ENCODE measurements at places on chromosomes 16 and 17.

DNA sequence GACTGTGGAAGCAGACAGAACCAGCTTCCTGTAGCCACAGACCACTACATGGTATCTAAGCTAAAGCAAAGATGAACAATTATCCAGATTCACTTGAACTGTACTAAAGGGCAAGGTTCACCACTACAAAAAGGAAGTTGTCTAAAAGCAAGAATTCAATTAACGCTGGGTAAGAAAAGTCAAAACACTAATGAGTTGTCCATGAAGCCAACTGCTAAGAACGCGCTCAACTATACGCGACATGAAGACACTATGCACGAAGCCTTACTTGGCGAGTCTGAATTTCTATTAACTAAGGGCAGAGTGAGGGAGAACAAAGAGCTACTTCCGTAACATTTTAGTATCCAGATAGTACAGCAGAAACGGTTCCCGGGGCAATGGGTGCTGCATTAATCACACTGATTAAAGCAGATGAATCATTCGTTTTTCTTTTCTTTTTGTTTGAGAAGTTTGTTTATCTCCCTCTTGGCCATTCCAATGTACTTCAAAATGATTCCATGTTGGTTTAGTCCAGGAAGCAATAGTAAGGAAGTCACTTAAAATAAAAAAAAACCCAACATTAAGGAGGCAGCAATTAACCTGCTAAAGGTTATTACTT is 2.8 kb upstream of the RPS15A start:
- no peak for DNase-seq

GRCh38 chr17:4710693-4711634 is 532 bp downstream of the ARRB2 start:
- peak; percentile 22 for DNase-seq

- no peak for DNase-seq
Measured at GRCh38 chr17:49748223-49748622, 15.7 kb downstream of the FAM117A start.

DNA sequence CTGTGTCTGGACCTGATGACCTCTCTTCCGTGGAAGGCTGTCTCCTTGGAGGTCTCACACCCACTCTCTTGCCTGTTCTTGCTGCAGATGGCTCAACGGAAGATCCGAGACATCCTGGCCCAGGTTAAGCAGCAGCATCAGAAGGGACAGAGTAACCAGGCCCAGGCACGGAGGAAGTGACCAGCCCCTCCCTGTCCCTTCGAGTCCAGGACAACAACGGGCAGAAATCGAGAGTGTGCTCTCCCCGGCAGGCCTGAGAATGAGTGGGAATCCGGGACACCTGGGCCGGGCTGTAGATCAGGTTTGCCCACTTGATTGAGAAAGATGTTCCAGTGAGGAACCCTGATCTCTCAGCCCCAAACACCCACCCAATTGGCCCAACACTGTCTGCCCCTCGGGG is 52.1 kb downstream of the IGF2BP1 start:
- no peak for DNase-seq

DNA sequence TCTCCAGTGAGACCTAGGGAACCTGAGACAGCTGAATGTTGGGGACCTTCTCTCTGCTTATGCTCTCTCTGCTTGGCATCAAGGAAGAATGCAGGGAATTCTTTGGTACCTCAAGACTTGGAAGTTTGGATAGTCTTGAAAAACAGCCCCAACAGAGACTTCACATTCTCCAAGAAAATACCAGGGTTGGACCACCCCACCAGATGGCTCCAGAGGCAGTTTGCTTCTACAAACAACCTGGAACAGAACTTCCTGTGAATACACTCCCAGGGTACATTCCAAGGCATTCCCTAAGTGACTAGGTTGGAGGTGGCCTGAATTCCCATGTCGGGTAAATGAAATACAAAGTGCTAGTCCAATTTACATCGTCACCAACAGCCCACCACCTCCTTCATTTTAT is 314.4 kb downstream of the PMP22 start:
- DNase-seq, result no peak

DNA sequence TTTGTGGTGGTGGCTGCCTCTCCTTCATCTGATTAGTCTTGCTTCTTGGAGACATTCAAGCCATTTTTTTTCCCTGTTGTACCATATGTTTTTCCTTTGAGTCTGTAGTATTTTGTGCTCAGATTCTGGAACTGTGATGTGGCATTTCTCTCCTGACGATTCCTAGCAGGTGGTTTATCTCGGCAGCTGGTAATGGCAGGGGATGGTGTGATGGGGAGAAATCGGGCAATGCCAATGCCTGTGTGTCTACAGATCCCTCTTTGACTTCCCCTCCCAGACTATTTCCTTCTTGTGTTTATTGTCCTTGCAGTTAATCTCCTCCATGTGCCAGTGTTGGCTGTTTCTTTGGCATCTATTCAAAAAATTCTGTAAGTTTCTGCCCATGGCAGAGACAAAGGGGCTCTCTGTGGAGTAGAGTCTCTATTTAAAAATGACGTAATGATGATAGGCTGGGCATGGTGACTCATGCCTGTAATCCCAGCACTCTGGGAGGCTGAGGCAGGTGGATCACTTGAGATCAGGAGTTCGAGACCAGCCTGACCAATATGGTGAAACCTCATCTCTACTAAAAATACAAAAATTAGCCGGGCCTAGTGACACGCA is 90.2 kb upstream of the ERCC4 start:
- no peak for DNase-seq

- DNase-seq, result no peak
Measured at GRCh38 chr17:35780950-35781349, 14.5 kb downstream of the MMP28 start.

GRCh38 chr16:85072076-85072860 is 40.0 kb downstream of the CIBAR2 start:
- DNase-seq, result no peak

DNA sequence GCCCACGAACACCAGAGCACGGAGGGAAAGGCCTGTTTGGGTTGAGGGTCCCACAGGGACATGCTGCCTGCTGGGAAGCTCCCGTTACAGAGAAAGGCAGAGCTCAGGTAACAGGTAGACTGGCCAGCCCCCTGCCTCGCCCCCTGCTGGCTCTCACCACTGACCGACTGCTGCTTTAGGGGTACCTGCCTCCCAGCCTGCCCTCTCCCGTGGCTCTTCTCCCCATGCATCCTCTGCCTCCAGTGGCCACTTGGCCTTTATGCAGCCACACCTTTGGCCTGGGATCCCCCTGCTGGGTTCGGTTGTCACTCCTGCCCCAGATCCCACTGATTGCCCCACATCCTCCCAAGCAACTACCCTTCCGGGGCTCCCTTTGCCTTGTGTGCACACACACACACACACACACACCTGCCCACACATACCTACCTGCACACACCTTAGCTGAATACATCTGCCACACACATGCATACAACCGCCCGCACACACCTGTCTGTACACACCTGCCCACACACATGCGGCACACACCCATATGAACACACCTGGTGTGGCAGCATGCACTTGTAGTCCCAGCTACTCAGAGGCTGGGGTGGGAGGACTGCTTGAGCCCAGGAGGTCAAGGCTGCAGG is 7.1 kb downstream of the MCRIP1 start:
- peak; percentile 45 for DNase-seq

DNA sequence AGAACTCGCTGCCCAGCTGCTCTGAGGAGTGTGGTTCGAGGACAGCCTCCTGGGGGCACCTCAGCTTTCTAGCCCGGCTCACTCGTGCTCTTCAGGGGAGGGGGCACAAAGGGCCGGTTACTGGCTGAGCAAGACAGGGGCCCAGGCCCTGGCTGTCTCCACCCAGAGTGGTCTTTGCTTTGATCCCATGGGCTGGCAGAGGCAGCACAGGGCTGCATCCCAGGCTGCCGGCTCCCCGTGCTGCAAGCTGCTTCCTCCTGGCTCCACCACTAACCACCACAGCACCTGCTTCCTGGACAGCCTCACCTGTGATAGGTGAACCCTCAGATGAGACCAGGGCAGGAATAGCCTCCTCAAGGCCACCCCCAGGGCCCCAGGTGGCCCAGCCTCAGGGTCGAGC is 6.8 kb downstream of the SPPL2C start:
- DNase-seq, result no peak

GRCh38 chr16:27598220-27598619 is 48.3 kb downstream of the KATNIP start:
- no peak for DNase-seq

GRCh38 chr17:6948562-6948961 is 47.3 kb upstream of the ALOX12 start:
- DNase-seq, result no peak
